ENCODE measurements at places on chromosomes 11 and 22. TPM values are rescaled to one million over a fixed set of nuclear protein-coding genes. Genes with fewer than 3 reads are reported as not detected.
A peak's percentile ranks its signal among the peaks of the same experiment; 100 is the strongest.

DNA sequence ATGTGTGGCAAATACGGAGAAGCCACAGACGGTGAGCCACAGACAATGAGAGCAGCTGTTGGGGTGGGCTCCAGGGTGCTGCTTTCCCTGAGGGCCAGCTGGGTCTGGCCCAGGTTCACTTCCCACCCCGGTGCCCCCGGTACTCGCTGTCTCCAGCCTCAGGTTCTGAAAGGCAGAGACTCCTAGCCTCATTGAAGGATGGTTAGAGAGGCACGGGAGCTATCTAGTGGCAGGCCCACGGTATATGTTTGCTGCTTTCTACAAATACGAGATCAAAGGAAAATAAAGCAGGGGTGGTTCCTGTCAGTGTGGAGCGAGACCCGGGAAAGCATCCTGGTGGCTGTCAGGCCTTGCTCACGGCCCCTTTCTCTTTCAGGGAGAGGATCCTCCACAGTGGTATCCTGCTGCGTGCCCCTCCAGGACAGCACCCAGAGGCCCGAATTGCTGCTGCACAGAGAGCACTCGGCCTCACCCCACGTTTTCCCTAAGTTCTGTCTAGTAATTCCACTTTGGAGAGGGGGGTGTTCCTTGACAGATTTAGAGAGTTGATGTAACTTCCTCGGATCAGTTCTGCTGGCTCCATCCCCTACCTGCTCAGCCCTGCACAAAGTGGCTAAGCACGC, 3.0 kb downstream of the TMEM80 start:
- no peak for DNase-seq
- peaks cover 4% of the 10 kb centered on the region for H3K36me3 ChIP-seq
- no peak overlapping the region for H3K4me3 ChIP-seq
- H3K27ac ChIP-seq, result no peak overlapping the region

TUBA8 gene
- 2.6 TPM for total RNA-seq

GRCh38 chr11:9759519-9760192, 95.8 kb downstream of the SWAP70 start:
- H3K36me3 ChIP-seq, result no peaks in the 10 kb centered on the region
- H3K4me1 ChIP-seq, result peaks cover 7% of the 10 kb centered on the region
- H3K4me3 ChIP-seq, result no peak overlapping the region
- H3K27me3 ChIP-seq, result no peaks in the 10 kb centered on the region

DNA sequence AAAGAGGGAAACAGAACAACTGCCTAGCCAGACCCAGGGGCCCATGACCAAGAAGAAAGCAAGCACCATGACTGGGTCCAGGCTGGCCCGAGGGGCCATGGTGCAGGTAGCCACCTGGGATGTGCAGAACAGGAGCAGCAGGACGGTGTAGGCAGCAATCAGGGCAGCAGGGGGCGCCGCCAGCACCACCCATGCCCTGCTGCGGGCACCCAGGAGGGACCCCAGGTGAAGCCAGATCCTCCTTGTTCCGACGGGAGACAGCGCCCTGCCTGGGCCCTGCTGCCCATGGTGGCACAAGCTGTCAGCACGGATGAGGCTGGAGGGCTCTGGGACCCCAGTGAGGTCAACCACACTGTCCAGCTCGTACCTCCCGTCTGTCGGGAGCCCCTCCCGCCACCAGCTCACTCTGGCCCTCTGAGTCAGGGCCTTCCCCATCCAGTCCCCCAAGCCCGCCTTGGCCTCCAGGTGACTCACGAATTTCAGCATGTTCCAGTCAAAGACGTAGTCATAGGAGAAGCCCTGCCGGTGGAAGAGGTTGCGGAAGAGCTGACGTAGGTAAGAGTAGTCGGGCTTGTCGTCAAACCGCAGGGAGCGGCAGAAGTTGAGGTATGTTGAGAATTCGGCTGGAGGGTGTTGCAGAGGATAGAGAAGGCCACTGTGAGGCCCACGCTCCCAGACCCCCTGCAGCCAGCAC, 18.8 kb downstream of the CSNK1E start:
- H3K4me3 ChIP-seq, result no peak overlapping the region
- peak; percentile 37 for DNase-seq
- no peak overlapping the region for H3K27ac ChIP-seq

- H3K27me3 ChIP-seq, result no peaks in the 10 kb centered on the region
- H3K4me3 ChIP-seq, result peak overlapping the region; percentile 1
- H3K27ac ChIP-seq, result peak overlapping the region; percentile 70
- DNase-seq, result no peak
Observed at GRCh38 chr11:65524014-65524740, 706 bp upstream of the SCYL1 start.

- no peak overlapping the region for H3K27ac ChIP-seq
- H3K27me3 ChIP-seq, result no peaks in the 10 kb centered on the region
- no peaks in the 10 kb centered on the region for H3K4me1 ChIP-seq
- H3K36me3 ChIP-seq, result no peaks in the 10 kb centered on the region
- DNase-seq, result no peak
- H3K4me3 ChIP-seq, result no peak overlapping the region
Observed at GRCh38 chr11:45470151-45470793, 184.1 kb upstream of the SYT13 start.

DNA sequence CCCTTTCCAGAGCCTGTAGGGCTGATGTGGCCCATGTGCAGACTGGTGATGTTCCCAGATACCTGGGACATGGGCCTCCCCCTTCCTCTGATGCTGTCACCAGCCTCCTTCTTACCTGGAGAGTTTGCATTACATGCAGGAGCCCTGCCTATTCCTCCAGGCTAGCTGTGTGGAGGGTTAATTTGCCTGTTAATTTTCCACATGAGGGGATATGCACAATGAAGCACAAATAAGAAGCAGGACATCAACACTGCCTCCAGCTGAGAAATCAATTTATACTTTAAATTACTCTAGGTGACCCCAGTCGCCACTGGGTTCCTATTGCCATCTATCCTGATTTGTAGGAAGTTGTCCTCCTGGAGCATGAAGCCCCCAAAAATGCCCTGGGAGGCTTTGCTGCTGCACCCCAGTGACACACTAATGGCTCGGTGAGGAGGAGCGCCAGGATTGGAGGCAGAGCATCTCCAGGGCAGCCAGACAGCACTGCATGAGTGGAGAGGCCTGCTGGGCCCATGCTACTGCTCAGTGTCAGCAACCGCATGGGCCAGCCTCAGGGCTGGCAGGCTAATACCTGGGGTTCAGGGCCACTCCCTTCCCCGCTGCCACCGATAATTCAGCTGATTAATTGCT, 101.6 kb upstream of the USP47 start:
- H3K27me3 ChIP-seq, result peaks cover 10% of the 10 kb centered on the region
- H3K27ac ChIP-seq, result no peak overlapping the region
- H3K4me1 ChIP-seq, result no peaks in the 10 kb centered on the region
- DNase-seq, result no peak

CCDC116 gene
- total RNA-seq, result 0.53 TPM
